ENCODE measurements at places on chromosomes 1 and 21. TPM values are rescaled to one million over a fixed set of nuclear protein-coding genes. Genes with fewer than 3 reads are reported as not detected.

Gene GBP6
- polyA plus RNA-seq: not detected

Gene ZNF697
- 2.4 TPM for polyA plus RNA-seq

Gene MROH9
- polyA plus RNA-seq: not detected

Gene PROK1
- polyA plus RNA-seq: 1.1 TPM

Gene HJV
- polyA plus RNA-seq: not detected

Gene SLFNL1
- polyA plus RNA-seq: 0.27 TPM

Gene KIAA1614
- 8.3 TPM for polyA plus RNA-seq

Gene DIO1
- polyA plus RNA-seq: not detected

Gene GPR153
- polyA plus RNA-seq: 4.4 TPM

Gene LCE1D
- polyA plus RNA-seq: not detected
